Activated T-helper 1 cell treated with anti-CD3 and anti-CD28 coated beads, Interleukin-2, amount 50 U/mL, for 16 hours (primary cell): ENCODE measurements at places on chromosomes 6 and 20.

DNA sequence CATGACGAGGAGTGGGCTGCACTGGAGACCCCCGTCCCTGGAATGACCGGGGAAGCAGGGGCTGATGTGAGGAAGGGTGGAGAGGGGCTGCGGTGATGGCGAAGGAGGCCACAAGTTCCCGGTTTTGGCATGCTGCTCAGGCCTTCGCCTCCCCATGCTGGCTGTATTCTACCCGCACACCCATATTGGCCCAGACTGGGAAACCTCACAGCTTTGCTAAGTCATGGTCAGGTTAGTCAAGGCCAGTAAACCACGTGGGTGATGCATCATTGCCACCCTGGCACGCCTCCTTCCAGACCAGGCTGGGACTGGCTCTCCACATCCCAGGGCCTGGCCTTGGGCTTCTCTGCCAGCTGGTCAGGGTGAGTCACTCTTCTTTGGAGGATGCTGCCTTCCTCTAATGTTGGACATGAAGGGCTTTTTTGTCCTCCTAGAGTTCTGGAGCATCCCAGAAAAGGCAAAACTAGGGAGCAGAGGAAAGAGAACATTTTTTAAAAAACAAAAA is 53.8 kb downstream of the PCNA start:
- no peak for DNase-seq

DNA sequence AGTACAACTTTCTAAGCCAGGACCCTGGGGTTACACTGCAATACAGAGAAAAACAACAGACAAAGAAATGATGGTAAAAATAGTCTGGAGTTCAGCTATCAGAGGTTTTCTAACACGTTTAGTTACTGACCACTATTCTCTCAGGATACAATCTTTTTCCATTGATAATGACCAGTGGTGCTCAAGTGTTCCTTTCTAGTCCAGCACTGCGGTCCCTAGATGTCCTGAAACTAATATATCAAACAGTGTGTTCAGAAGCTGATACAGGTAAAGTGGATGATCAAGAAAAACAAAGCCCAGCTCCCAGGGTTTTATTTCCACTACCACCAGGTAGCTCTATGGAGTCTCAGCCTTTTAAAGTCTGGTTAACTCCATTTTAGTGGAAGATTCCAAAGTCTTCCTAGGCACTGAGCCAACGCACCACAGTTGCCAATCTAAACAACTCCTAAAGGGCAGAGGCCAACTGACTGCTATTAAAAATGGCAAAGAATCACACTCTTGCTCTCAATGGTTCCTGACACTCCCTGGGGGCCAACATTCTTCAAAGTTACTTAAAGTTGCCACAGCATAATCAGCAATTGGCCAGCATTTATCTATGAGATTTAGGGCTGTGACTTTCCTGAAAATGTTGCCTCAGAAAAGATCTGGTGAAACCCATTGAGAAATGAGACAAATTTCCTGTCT is 38.2 kb downstream of the DZANK1 start:
- DNase-seq = no peak

- no peak for DNase-seq
Measured at GRCh38 chr20:17887331-17888030, 81.1 kb downstream of the SNX5 start.

DNA sequence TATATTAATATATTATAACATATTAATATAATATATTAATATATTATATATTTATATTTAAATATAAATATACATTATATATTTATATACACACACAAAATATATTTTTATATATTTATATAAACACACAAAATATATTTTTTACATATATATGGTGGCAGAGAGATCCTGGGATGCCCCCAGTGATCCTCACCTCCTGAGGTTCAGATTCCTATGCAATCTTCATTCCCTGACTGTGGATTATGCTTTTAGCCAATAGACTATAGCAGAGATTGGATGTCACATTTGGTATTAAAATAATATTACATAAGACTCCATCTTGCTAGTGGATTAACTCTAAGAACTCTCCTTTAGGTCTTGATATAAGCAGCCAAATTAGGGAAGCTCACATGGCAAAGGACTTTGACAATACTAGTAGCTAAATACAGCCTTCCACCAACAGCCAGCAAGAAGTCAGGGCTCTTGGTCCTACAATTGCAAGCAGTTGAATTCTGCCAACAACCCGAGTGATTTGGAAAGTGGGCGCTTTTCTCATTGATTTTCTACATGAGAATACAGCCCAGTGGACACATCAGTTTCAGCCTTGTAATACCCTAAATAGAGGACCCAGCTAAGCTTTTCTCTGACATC is 681.0 kb downstream of the C6orf118 start:
- DNase-seq = no peak

- DNase-seq = no peak
Measured at GRCh38 chr6:33638556-33638955, 17.4 kb downstream of the ITPR3 start.

- no peak for DNase-seq
Measured at GRCh38 chr6:109762769-109763441, 71.8 kb downstream of the FIG4 start.

- DNase-seq = no peak
Measured at GRCh38 chr6:111890988-111891387, 17.7 kb upstream of the FYN start.

DNA sequence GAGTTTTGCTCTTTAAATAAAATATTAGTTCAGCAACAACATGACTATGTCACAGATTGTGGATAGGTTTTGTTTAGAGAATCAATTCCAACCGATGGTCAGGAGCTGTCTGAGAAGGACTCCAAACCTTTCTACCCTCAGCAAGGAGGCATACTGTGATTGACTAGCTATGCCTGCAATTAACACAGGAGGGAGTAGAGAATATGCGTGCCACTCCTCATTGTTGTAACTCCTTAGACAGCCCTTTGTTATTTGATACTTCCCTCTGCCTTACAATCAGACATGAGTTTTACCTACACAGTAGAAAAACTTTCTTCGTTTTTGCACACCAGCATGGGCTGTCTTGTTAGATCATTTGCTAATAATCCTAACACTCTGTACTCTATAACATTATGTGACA is 796.5 kb downstream of the PRIM2 start:
- no peak for DNase-seq

DNA sequence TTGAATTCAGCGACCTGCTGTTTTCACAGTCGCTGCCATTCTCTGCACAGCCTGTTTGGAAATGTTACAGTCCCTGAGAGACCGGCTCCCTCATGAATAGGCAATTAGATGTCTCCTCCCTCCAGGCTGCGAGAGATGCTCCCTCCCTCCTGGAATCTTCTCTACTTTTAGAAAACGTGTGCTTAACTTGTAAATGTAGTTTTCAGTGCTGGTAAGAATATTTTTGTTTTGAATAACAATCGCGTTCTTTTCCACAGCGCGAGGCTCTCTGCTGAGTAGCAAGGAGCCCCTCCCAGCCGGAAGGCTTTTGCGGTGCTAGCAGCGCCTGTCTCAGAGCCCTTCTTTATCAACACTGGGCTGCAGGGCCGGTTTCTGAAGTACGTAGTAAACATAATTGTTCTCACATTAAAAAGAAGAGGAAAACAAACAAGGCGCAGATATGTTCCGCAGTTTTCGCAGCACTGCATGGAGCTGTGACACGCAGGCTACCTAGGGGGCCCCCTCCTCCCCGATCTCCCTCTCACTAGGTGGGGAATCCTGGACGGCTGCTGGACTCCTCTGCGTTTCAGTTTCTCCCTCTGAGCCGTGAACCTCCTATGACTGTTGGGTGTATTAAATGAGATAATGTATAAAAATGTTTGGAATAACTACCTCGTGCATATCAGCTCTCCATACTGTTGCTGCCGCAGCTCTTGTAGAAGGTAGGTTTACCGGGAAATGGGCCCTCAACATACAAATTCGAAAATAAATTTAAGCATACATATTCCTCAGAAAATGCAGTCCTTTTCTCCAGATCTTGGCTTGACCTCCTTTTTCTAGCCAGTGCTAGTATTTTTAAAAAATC is 79.0 kb upstream of the SPACA1 start:
- no peak for DNase-seq

GRCh38 chr6:52499026-52499425 is 77.8 kb downstream of the TRAM2 start:
- DNase-seq = no peak

DNA sequence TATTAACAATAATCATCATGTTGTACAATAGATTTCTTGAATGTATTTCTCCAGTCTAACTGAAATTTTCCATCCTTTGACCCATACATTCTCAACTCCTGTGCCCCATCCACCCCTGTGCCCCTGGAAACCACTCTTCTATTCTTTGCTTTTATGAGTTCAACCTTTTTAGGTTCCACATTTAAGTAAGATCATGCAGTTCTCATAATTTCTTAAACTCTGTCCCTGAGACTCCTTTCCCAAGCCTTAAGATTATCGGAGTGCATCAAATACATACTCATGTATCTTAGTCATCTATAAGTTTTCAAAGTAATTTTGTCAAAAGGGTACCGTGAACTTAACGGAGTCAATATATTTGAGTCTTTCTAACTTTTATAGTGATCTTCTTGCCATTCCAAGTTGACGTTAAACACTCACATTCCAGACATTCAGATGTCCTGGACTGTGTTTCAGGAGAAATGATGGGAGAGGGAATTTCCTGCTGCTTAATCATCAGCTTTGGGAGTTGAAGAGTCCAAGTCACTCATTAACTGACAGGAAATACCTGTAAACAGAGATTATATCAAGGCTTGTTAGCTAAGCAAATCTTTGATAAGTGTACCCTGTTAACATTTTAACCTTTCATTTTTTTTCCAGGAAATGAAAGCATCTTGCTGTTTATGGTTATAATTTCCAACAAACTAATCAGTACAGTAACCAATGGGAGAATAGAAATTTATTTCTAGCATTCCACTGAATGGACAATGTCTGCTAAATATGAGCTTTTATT is 73.3 kb downstream of the ADGRG6 start:
- no peak for DNase-seq

GRCh38 chr20:49569411-49570115 is 1.6 kb upstream of the PTGIS start:
- DNase-seq = no peak

DNA sequence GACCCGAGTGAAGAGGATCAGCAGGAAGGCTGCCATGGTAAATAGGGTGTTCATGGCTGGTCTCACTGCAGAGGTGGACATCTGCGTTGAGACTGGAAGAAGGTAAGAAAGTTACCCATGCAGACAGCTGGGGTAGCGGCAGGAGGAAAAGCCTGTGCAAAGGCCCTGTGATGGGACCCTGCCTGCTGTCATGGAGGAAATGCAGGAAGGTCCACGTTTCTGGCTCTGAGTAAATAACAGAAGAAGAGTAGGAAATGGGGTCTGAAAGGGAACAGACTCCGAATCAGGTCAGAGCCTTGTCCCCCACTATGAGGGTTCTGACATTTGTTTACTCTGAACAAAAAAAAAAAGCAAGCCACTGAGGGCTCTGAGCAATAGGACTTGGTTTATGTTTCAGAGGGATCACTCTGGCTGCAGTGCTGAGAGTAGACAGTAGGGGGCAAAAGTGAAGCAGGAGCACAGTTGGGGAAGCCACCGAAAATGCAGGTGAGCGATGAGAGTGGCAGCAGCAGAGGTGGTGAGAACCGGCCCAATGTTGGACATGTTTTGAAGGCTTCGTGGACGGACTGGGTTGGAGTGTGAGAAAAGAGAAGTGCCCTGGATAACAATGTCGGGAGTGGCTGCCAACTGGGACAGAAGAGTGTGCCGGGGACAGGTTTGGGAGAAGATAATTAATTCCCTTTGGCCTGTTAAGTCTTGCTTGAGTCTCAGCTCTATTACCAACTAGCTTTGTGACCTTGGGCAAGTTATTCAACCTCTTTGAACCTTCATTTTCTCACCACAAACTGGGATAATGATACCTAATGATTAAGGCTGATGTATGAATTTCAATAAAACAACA is 57.9 kb upstream of the MAP7 start:
- peak; percentile 57 for DNase-seq

GRCh38 chr6:98094696-98095095 is 739.7 kb upstream of the POU3F2 start:
- DNase-seq = no peak

DNA sequence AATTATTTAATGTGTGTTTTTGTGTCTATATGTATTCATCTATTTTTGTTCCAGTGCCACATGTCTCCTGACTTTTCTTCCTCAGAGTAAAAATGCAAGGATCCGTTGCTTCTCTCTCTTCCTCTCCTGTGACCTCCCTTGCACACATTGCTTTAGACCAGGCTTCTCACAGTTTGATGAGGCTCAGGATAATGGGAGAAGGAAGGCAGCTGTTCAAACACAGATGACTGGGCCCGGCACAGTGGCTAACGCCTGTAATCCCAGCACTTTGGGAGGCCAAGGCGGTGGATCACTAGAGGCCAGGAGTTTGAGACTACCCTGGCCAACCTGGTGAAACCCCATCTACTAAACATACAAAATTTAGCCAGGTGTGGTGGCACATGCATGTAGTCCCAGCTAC is 241.9 kb downstream of the SAMD5 start:
- DNase-seq = no peak

DNA sequence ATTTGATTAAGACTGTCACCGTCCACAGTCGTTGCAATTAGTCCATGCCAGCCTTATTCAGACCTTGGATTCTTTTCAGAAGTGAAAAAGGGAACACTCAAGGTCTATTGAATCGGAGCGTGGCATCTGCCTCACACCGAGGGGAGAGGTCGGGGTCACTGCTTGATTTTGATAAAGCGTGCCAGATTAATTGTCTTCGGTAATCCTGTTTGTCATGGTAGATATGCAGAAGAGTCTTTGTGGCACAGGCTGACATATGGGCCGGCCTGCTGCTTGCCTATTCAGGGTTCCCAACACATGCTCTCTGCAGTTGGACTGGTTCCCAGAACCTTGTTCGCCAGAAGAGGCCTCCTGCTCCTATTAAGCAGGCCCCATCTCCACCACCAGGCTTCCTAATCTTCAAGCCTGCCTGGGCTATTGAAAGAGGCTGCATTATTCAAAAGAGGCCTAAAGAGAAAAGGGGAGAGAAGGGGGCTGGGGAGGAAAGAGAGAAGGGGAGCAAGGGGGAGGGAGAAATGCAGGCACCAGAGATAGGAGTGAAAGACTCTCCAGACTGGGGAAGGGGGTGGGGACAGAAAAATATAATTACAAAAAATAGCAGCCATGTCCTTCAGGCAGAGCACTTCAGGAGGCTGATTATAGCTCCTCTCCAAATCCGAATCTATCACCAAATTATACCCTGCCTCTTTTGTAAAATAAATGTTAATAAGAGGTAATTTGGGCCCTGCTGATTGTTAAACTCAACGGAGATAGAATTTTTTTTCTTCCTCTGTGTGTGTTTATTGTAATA is 611.3 kb downstream of the HDGFL1 start:
- no peak for DNase-seq
